Skeletal muscle cell (primary cell): ENCODE measurements at places on chromosomes 2 and 18.
A peak's percentile ranks its signal among the peaks of the same experiment; 100 is the strongest.

GRCh38 chr18:8238507-8238906 lies 370.7 kb upstream of the RAB12 start:
- DNase-seq: no peak

GRCh38 chr2:124482044-124482443 lies 457.0 kb downstream of the CNTNAP5 start:
- DNase-seq: no peak

DNA sequence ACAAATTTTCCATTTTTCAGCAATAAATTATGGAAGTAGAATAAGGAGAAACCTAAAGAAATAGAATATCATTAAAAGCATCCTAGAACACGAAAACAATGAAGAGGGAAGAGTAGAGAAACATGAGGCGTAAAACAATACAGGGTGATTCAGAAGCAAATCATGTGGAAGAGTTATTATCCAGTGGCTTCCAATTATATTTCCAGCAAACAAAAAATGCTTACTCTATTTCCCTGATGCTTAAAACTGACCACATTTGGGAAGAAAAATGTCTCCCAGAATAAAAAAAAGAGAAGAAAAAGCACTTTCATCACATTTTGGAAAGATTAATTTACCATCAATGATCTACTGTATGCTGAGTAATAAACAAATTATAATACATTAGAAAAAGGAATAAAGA lies 192.6 kb downstream of the CD226 start:
- DNase-seq: no peak

GRCh38 chr18:36850527-36851201 lies 21.7 kb downstream of the KIAA1328 start:
- peak; percentile 82 for DNase-seq

DNA sequence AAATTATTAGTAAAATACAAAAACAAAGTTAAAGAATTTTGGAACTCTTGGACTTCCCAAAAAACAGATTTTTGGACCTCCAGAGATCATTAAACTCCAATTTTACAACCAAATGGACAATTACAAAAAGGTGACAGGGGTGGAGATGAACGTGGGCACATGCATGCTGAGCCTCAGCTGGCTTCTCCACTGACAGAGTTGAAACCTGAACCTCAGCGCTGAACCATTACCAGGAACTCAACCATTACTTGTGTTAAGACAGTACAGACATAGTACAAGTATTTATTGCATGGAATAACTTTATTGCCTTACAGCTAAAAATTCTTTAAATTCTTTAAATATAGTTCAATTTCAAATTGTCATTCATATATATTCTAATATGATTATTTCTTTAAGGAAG lies 33.0 kb upstream of the KIDINS220 start:
- no peak for DNase-seq
